ENCODE measurements at places on chromosomes 4 and X. TPM values are rescaled to one million over a fixed set of nuclear protein-coding genes. Genes with fewer than 3 reads are reported as not detected.

Gene SPANXA2
- total RNA-seq = not detected

Gene SMIM31
- not detected for total RNA-seq

Gene TMSB15C
- 3.5 TPM for total RNA-seq

Gene IL9R
- 37.2 TPM for total RNA-seq

Gene TBX22
- total RNA-seq = not detected

Gene ETDB
- total RNA-seq = not detected

Gene MGAT4D
- total RNA-seq = not detected

Gene MGARP
- total RNA-seq = 0.61 TPM

Gene MAOB
- total RNA-seq = 0.20 TPM

Gene CCDC160
- total RNA-seq = not detected

Gene LDOC1
- total RNA-seq = 11.1 TPM

Gene TCEAL8
- 20.4 TPM for total RNA-seq

DNA sequence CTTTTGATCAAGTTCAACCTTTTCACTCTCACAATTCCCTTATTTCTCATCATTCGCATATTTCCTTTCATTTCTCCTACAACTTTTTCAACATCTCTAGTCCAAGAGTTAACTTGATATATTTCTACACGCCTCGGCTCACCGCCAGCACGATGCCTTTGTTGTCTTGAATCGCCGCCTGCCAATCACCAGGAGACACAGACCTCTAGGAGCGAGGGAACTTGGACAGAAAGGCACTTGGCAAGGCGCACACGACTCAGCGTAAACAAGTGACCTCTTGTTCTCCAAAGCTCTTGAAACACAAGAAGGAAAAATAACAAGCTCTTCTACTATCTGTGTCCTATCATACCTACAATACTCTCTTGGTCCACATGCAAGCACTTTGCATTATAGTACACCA, 27.1 kb upstream of the RBMX start:
- H3K27me3 ChIP-seq = no peaks in the 10 kb centered on the region
- DNase-seq = no peak
- H3K36me3 ChIP-seq = no peaks in the 10 kb centered on the region
- no peak overlapping the region for H3K27ac ChIP-seq
- H3K4me3 ChIP-seq = no peak overlapping the region

- H3K4me3 ChIP-seq = no peak overlapping the region
- no peak for DNase-seq
- H3K27ac ChIP-seq = no peak overlapping the region
- H3K36me3 ChIP-seq = peaks cover 21% of the 10 kb centered on the region
- H3K27me3 ChIP-seq = no peaks in the 10 kb centered on the region
Measured at GRCh38 chrX:12804655-12805054, 13.4 kb downstream of the PRPS2 start.

DNA sequence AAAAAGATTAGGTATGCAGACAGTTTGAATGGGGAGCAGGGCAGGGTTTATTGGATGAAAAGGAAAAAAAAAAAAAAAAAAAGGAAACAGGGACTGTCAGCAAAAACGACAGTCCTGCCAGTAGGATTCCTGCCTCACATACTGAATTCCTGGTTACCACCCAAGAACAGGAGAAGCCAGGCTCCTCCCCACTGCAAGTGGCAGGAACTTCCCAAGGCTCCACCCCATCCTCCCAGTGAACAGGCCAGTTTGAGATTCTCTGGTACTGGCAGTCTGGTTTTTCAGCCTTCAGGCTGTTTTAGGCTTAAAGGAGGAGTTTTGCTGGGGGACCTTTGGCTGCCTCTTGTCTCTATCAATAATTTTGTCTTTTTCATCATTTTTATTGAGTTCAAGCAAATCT, 360.0 kb upstream of the CXorf51A start:
- H3K4me1 ChIP-seq = no peaks in the 10 kb centered on the region
- no peak overlapping the region for H3K4me3 ChIP-seq
- no peak for DNase-seq
- H3K27ac ChIP-seq = no peak overlapping the region
- no peaks in the 10 kb centered on the region for H3K36me3 ChIP-seq
- no peaks in the 10 kb centered on the region for H3K27me3 ChIP-seq

- no peak overlapping the region for H3K4me3 ChIP-seq
- no peak for DNase-seq
- no peak overlapping the region for H3K27ac ChIP-seq
- no peaks in the 10 kb centered on the region for H3K36me3 ChIP-seq
Measured at GRCh38 chr4:139785356-139785755, 119.7 kb downstream of the MGST2 start.

DNA sequence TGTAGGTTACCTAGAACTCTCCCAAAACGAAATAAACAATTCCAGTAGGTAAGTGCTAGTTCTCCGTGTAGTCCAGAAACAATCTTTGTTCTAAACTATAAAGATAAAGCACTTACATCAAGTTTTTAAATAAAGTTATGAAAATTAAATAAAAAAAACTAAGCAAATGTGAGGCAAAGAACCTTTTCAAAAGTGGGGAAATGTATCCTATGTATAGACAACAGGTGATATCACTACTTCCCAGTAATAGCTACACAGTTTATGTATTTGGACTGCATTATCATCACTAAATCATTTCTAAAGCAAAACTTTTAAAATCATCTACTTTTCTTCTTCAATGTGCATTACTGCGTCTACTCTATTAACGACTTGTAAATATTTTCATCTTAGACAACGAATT, 2.0 kb downstream of the YTHDC1 start:
- DNase-seq = no peak
- H3K4me3 ChIP-seq = peak overlapping the region; percentile 64
- peaks cover 32% of the 10 kb centered on the region for H3K4me1 ChIP-seq
- H3K27me3 ChIP-seq = no peaks in the 10 kb centered on the region
- H3K27ac ChIP-seq = no peak overlapping the region
- no peaks in the 10 kb centered on the region for H3K36me3 ChIP-seq

DNA sequence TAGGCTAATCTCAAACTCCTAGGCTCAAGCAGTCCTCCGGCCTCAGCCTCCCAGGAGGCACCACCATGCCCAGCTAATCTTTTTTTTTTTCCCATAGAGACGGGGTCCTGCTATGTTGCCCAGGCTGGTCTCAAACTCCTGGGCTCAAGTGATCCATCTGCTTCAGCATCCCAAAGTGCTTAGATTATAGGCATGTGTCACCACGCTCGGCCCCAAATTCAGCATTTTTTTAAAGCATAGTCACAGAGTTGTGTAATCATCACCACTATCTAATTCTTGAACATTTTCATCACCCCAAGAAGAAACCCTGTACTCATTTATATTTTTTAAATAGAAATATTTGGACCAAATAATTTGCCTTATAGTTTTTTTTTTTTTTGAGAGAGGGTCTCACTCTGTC, 10.3 kb downstream of the CENPI start:
- H3K4me1 ChIP-seq = no peaks in the 10 kb centered on the region
- H3K27ac ChIP-seq = no peak overlapping the region
- H3K36me3 ChIP-seq = no peaks in the 10 kb centered on the region
- DNase-seq = no peak
- H3K27me3 ChIP-seq = no peaks in the 10 kb centered on the region
- H3K4me3 ChIP-seq = no peak overlapping the region

GRCh38 chr4:123396307-123397143, at the start of gene SPRY1:
SPRY1 (plus strand) TSS chr4:123396795; CDS start chr4:123401592, 4,797 bp downstream.
- no peaks in the 10 kb centered on the region for H3K36me3 ChIP-seq
- no peaks in the 10 kb centered on the region for H3K27me3 ChIP-seq
- H3K4me3 ChIP-seq = peak within 1 kb of the TSS; percentile 78
- H3K27ac ChIP-seq = peak within 1 kb of the TSS; percentile 46
- H3K4me1 ChIP-seq = peaks cover 6% of the 10 kb centered on the region
- peak; percentile 81 for DNase-seq

GRCh38 chrX:110407910-110408545, 49.4 kb downstream of the RTL9 start:
- H3K4me3 ChIP-seq = no peak overlapping the region
- H3K27me3 ChIP-seq = no peaks in the 10 kb centered on the region
- H3K36me3 ChIP-seq = no peaks in the 10 kb centered on the region
- no peak overlapping the region for H3K27ac ChIP-seq
- no peaks in the 10 kb centered on the region for H3K4me1 ChIP-seq

DNA sequence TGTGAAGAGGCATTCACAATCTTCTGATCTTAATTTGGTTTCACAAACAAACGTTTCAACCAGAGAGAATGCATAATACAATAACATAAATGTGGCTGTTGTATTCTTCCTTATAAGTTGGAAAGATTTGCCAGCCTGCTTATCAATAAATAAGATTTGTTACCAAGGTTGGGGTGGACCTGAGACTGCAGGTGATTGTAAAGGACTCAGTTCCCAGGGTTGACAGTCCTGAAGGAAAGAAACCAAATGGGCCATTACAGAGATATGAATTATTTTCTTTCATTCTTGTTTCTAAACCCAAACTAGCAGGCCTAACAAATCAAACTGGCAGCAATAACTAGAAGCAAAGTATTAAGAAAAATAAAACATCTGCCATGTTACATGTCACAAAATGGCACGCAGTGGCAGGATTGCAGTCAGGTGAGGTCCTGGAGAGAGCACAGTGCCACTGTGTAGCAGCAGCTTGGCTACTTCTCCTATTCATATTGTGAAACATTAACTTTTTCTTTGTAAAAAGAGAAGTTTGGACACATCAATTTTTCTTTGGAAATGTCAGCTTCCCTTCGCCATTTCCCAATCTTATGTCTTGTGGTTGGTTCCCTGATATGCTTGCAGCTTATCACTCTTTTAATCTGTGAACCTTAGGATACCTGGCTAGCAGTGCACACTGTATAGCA, 133.8 kb upstream of the EMCN start:
- H3K27ac ChIP-seq = no peak overlapping the region
- no peaks in the 10 kb centered on the region for H3K36me3 ChIP-seq
- H3K4me1 ChIP-seq = no peaks in the 10 kb centered on the region
- no peaks in the 10 kb centered on the region for H3K27me3 ChIP-seq
- no peak overlapping the region for H3K4me3 ChIP-seq
- no peak for DNase-seq

DNA sequence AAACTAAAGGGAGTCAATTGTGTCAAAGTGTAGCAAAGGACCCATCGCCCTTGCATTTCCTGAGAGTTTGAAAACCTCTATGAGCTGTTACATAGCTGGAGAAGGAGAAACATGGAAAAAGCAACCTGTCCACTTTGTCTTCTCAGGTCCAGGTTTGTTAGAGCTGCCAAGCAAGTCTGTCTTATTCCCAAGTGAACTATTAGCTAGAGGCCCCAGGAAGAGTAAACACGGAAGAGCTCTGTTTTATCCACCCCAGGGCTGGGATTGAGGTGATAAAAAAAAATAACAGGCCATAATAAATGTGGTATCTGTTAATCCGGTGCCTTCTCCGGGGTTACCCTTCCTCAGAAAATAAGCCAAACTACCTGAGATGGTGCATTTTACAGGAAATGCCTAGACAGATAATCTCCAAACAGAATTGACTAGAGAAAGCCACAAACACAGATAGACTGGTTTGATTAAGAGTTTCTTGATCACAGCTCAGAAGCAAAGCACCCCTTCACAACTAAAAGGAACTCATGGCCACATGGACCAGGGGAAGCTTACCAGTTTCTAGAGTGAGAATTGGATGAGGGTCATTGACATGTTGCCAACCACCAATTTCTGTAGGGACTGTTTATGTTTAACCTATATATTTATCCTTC, 35.9 kb upstream of the RELL1 start:
- no peaks in the 10 kb centered on the region for H3K27me3 ChIP-seq
- no peak overlapping the region for H3K4me3 ChIP-seq
- peaks cover 14% of the 10 kb centered on the region for H3K4me1 ChIP-seq
- H3K36me3 ChIP-seq = no peaks in the 10 kb centered on the region
- no peak overlapping the region for H3K27ac ChIP-seq

- DNase-seq = no peak
- H3K27me3 ChIP-seq = no peaks in the 10 kb centered on the region
- H3K27ac ChIP-seq = no peak overlapping the region
- no peaks in the 10 kb centered on the region for H3K4me1 ChIP-seq
Measured at GRCh38 chr4:25723409-25723808, 67.8 kb downstream of the SLC34A2 start.

GRCh38 chr4:83189631-83190136, 75.2 kb upstream of the PLAC8 start:
- DNase-seq = no peak
- no peak overlapping the region for H3K4me3 ChIP-seq
- H3K27ac ChIP-seq = no peak overlapping the region
- no peaks in the 10 kb centered on the region for H3K27me3 ChIP-seq

GRCh38 chr4:176791591-176792325, 964 bp downstream of the VEGFC start:
- H3K4me3 ChIP-seq = peak overlapping the region; percentile 55
- H3K27me3 ChIP-seq = peaks cover 8% of the 10 kb centered on the region
- DNase-seq = no peak
- H3K36me3 ChIP-seq = no peaks in the 10 kb centered on the region

GRCh38 chrX:1316527-1316926, 20.1 kb upstream of the IL3RA start:
- no peak overlapping the region for H3K4me3 ChIP-seq
- H3K36me3 ChIP-seq = no peaks in the 10 kb centered on the region
- no peak overlapping the region for H3K27ac ChIP-seq
- H3K27me3 ChIP-seq = no peaks in the 10 kb centered on the region
- DNase-seq = peak; percentile 15

- H3K4me3 ChIP-seq = no peak overlapping the region
- DNase-seq = no peak
Measured at GRCh38 chr4:177384856-177385397, 57.3 kb downstream of the AGA start.

All from T-cell (primary cell).